ENCODE measurements at places on chromosomes 1 and 21.
A peak's percentile ranks its signal among the peaks of the same experiment; 100 is the strongest.

- no peak for DNase-seq
Measured at GRCh38 chr1:7004181-7004580, 218.9 kb downstream of the CAMTA1 start.

DNA sequence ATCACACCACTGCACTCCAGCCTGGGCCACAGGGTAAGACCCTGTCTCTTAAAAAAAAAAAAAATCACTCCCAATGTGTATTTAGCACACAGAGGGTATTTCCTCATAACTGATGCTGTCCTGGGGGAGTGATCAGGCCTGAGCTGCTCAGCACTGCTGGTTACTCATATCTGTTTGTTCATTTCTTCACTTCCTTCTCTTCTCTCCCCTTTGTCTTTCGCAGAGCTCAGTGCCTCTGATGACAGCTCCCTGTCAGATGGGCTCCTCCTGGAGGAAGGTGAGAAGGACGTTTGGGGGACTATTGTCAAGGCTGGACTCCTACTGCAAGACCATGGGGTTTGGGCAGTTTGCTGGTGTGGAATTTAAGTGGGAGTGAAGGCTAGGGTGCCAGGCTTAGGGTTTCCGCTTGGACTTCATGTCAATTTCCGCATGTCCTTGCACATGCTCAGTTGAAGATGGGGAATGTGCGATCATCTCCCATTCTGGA is 13.0 kb downstream of the INAVA start:
- DNase-seq = no peak

GRCh38 chr1:62198069-62198780 is 3.6 kb downstream of the L1TD1 start:
- no peak for DNase-seq

DNA sequence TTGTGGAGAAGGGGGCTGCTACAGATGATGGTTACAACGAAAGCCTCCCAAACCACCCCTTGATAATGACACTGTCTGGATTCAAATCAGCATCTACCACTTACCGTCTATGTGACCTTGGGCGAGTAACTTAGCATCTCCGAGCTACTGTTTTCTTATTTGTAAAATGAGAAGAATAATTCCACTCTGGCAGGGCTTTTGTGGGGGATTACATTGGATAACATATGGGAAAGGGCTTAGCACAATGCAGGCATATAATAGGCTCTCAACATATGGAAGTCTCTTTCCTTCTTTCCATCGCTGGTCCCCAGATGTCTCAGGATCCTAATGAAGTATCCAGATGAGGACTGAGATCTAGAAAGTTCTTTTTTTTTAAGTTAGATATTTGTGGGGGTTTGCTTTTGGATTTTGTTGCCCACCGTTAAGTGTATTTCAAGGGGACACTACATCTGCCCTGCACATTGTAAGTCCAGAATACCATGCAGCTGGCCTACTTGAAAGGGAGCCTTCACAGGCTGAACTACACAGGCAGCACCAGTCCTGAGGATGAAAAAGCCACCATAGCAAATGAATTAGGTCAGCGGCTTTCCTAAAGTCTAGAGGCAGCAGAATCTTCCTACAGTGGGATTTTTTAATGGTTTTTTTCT is 172.2 kb upstream of the IRF2BP2 start:
- no peak for DNase-seq

DNA sequence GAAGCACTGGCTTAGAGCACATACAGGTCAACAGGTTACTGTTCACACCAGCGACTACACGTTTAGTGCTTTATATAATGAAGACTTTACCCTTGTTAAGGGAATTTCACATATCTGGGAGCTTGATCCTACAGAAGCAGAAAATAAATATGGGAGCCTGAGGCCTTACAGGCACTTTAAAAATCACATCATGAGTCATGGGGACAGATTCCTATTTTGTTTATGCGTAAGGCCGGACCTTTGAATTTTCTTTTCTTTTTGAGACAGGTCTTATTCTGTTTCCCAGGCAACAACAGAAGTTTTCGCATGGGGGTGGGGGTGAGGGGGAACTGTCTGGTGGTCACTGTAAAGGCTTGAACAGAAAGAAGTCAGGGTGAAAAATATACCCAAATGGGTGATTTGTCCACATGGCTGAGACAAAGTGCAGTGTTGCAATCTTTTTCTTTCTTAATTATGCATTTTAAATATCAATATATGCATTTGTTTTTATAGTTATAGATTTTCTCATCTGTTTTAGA is 276.7 kb downstream of the KCNH1 start:
- no peak for DNase-seq

GRCh38 chr1:158084747-158085146 is 91.3 kb downstream of the KIRREL1 start:
- DNase-seq = no peak

DNA sequence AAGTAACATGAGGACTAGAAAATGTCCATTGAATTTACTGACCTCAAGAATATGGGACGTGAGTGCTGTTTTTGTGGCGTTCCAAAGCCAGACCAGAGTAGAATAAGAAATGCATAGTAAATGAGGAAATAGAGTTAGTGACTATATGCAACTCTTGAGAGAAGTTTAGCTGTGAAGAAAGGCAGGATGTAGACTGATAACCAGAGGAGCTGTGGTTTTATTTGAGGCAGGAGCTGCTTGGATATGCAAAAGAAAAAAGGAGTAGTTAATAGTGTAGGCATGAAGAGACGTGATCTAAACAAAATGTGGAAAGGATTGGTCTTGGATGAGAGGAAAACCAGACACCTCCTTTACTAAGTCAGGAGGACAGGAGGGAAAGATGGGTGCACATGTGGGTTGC is 28.2 kb downstream of the DNAH14 start:
- no peak for DNase-seq

- DNase-seq = peak; percentile 5
Measured at GRCh38 chr21:44618504-44618903, 6.6 kb downstream of the KRTAP10-8 start.

- DNase-seq = no peak
Measured at GRCh38 chr1:28123461-28123961, 35.1 kb upstream of the EYA3 start.

DNA sequence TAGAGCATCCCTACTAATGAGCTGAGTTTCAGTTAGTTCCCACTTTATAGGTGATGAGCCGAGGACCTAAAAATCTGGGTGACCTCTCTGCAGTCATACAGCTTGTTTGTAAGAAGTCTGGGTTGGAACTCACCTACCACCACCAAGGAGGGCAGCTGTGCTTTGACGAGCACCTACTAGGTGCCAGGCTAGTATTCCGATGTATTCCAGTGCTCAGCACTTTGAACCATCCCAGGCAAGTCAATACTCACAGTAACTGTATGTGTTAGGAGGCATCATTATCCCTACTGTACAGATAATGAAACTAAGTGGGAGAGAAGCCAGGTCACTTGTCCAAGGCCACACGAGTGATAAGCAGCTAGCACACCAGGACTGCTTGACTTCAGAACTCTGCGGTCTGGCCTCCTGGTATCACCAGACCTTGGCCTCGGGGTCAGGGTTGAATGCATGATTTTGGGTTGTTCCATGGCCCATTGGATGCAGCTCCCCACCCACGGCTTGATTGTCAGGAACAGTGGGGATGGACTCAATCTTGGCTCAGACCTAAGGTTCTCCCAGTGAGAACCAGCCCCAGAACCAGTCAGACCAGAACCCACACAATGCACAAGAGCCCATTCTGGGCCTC is 20.7 kb downstream of the ECE1 start:
- no peak for DNase-seq

DNA sequence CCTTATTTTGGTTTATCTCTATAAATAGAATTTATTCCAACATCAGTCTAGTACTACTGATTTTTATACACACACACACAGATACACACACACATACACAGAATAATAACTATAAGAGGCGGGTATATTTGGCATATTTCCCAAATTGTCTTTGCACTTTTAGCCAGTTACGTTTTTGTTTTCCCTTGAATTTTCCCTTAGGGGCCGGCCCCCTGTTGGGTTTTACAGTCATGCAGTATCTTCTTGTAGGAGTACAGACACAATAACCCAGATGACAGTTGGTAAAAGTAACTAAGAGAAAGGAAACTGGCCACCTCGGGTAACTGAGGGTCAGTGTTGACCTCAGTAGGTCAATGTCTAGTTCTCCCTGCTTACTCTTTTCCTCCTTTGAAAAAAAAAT is 50.9 kb downstream of the DISP1 start:
- no peak for DNase-seq

DNA sequence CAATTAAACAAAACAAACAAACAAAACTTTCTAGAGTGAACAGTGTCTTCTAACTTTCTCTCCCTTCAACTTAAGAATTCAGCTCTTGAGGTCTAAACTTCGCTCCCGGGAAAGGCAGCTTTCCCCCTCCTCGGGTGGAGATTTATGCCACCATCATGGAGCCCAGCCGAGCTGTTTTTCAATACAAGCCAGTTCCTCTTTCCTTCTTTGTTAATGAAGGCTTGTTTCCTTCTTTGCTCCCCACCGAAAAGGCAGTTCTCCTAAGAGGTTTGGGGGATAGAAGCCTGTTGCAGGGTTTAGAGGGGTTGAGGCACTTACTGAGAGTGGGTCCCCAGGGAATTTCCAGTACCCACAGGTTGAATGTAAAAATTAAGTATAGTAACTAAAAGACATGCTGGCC is 26.5 kb downstream of the OLIG1 start:
- no peak for DNase-seq

- no peak for DNase-seq
Measured at GRCh38 chr1:216617081-216617875, 106.0 kb downstream of the ESRRG start.

All from activated naive CD4-positive, alpha-beta T cell treated with Interleukin-2 at 50 U/mL for 16 hours (primary cell).